ENCODE measurements at places on chromosomes 4 and X. TPM values are rescaled to one million over a fixed set of nuclear protein-coding genes. Genes with fewer than 3 reads are reported as not detected.
A peak's percentile ranks its signal among the peaks of the same experiment; 100 is the strongest.

RTL5 gene
- total RNA-seq = 1.1 TPM

DNA sequence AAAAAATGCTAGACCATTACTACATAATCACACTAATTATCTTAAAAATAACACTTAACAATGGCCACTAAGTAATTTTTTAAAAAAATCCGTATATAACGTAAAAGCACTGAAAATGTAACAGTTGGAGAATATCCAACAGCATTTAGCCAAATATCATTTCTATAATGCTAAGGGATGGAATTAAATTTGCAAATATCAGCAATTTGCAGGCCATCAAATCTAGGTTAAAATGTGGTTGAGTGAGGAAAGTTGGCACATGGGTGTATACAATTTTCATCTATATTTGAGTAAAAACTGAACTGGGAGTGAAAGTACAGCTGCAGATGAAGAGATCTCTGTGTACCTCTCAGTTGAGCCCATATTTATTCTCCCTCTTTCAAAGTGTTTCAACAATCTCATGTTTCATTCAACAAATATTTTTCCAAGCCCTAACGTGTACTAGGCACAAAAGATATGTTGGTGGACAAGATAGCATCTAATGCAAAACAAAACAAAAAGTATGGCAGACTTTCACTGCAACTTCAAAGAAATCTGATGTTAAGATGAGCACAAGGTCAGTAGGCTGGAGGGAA lies 63.0 kb downstream of the MBNL3 start:
- no peak for DNase-seq

- peak; percentile 40 for DNase-seq
Measured at GRCh38 chr4:165580351-165580905, 201.6 kb downstream of the CPE start.

BEX5 gene
- not detected for total RNA-seq

DNA sequence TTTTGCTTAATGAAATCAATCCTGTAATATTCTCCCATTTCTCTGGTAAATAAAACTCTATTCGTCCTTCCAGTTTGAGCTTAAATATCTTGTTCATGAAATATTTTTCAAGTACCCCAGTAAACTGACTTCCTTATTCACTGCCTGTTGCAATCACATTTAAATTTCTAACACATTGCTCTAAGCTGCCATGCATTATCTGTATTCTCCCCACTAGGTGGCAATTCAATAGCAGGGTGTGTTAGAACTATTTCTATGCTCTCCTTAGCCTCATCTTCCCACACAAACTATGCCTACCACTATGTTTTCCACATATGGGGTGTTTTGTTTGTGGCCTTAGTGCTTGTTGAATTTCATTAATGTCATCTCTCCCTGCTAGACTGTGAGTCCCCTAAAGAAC lies 377.1 kb upstream of the HS3ST1 start:
- DNase-seq = peak; percentile 43

DNA sequence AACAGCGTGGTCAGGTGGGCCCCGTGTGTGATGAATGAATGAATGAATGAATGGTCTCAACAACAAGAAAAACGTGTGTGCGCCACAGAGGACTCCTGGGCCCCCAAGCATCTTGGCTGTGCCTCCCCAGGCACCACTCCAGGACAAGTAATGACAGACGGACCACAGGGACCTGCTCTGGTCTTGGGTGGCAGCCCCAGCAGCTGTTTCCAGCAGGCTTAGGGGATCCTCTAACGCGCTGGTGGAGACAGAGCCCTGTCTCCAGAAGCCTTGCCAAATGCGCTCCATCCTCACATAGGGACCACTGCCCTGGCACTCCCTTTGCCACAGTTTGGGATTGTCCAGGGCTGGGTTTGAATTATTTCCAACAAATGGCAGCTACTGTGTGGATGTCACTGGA lies 39.1 kb downstream of the PSAPL1 start:
- peak; percentile 68 for DNase-seq

ITM2A gene
- 0.21 TPM for total RNA-seq

DNA sequence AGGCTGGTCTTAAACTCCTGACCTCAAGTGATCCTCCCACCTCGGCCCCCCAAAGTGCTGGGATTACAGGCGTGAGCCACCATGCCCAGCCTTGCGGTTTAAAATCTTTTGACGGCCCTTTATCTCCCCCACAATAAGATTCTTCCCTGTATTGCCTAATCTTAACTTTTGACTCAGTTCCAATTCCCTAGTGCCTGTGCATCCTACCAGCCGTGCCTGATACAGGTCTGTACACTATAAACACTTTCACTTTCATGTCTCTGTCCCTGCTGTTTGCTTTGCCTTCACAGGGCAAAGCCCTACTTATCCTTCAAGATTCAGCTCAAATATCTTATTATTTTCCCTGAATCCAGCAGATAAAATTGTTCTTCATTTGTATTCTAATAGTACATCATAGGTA lies 74.6 kb downstream of the WDR44 start:
- peak; percentile 24 for DNase-seq

DNA sequence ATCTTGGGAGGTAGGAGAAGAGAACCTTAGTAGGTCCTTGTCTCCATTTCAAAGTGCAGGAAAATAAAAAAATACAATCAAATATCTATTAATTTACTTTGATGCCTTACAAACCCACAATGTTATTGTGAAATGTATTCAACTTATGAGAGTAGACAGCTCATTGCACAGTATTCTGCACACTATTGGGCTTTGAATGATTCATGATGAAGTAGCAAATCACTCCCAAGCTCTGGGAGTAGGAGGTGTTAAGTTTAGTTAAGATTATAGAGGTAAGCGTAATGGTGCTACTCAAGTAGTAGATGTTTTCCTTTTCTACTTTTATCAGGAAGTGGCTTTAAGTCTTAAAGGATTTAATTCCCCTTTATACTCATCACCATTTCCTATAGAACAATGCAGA lies 32.8 kb upstream of the TMPRSS11A start:
- no peak for DNase-seq

- DNase-seq = no peak
Measured at GRCh38 chrX:154488336-154489075, 1.9 kb downstream of the SLC10A3 start.

- DNase-seq = no peak
Measured at GRCh38 chr4:170008371-170008770, 17.8 kb downstream of the MFAP3L start.

DNA sequence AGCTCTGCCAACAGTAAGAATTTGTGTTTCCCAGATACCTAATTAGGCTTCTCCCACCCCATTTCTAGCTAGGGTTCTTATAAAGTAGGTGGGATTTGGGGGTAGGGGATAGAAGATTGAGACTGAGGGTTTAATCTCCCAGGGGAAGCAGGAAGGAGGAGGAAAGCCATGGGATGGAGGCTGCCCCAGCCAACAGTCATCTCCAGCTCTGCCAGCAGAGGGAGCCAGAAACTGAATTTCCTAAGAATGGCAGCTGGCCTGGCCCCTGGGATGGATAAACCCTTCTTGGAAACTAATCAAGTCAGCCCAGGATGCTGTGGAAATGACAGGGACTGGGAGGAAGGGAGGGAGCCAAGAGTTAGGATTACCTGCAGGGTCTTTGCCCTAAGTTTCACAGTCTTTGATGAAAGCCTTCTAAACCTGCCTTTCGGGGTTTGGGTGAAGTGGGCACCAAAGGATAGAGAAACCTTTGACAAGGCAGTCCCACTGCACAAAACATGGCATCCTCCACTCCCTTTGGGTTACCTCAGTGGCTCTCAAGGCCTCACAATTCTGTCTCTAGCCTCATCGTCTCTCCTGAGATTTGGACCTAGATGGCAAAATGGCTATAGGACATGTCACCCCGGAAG lies 6.7 kb upstream of the ERCC6L start:
- peak; percentile 63 for DNase-seq

DNA sequence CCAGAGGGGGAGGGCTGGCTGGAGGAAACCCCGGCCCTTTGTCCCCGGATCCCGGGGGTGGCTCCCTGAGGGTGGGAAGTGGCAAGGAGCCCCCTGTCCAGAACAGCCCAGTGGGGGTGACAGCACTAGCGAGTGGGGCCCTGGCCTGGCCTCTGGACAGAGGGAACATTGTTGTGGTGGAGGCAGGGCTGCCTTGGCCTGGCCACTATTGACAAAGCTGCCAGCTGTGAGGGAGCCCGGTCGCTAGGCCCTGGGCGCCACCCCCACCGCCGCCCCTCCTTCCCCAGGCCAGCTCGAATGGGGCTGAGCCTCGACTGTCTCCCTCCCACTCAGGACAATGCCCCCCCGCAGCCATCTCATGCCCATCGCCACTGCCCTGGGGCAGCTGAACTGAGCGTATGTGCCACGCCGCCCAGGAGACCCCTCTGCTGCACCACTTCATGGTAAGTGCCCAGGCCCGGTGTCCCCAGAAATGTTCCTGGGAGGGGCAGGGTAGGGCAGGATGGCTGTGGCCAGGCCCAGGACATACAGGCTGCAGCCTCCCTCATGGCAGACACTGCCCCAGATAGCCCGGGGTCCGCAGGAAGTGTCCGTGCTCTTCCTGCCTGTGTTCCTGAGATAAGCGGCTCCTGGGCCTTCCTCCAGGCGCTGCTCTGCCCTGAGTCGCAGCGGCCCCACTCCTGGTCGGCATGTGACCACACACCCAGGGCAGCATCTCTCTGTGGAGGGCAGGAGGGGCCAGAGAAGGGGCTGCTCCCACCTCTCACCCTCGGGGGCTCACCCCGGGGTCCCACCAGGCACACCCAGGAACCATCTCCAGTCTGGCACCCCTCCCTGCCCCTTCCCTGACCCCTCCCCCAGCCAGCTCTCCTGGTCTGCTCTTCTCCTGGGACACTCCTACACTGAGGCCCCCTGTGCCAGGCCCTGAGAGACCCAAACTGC lies 1.4 kb downstream of the PLXNB3 start:
- peak; percentile 41 for DNase-seq

GRCh38 chr4:6372649-6373525 lies 99.5 kb downstream of the PPP2R2C start:
- DNase-seq = peak; percentile 24

GRCh38 chr4:7129871-7130620 lies 62.2 kb upstream of the GRPEL1 start:
- no peak for DNase-seq

All from myocyte (in vitro differentiated cells).